ENCODE measurements at places on chromosomes 6 and 20.

DNA sequence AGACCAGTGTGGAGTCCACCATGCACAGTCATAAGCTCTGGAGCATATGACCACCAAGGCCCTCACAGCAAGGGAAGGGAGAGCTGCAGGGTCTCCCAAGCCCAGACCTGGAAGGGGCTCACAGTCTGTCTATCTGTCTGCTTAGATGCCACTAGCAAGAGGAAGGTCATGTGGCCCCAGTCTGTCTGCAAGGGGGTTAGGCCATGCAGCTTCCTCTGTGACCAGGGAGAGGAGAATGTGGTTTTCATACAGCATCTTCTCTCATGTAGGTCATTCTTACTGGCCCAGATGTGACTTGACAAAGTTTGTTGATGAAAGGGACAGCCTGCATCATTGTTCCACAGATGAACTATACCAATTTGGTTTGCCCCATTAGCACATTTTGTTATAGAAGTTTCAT, 260.8 kb downstream of the FARS2 start:
- DNase-seq: no peak

DNA sequence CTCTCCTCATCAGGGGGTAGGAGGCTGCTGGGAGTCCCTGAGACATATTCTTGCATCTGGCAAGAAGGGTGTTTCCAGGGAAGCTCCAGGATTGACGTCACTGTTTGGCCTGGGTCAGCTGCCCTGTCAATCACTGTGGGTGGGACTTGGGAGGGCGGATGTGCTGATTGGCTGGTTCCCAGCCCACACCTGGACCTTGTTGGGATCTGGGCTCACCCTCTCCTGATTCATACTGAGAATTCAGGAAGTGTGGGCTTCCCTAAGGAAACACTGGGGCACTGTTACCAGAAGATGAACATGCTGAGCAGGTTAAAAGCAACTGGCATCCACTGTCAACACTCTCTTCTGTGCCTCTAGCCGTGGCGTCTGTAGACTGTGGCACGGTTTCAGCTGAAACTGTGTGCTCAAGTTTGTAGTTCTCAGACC, 36.5 kb downstream of the CDH26 start:
- DNase-seq: no peak

DNA sequence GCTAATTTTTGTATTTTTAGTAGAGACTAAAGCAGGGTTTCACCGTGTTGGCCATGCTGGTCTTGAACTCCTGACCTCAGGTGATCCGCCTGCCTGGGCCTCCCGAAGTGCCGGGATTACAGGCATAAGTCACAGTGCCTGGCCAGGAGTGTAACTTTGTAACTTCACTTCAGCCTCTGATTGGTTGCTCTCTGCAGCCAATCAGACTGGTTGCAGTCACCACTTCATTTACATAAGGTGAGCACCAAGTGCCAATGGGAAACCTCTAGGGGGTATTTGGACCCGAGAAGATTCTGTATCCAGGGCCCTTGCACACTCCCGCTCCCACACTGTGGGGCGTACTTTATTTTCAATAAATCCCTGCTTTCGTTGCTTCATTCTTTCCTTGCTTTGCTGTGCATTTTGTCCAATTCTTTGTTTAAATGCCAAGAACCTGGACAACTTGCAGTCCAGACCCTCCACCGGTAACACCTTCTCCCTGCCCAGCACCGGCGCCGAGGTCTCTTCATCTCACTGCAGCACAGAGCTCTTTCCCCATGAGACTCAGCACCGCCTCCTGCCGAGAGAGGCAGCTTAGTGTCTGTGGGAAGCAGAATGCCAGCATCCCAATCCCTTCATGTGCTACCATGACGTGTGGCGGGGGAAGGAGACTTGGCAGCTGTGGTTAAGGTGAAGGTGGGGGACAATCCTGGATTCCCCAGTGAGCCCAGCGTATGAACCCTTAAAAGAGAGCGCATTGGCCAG, 14.0 kb upstream of the MRGBP start:
- no peak for DNase-seq

GRCh38 chr6:134517145-134517658, 199.3 kb upstream of the SGK1 start:
- DNase-seq: no peak

GRCh38 chr6:31351033-31351380, 6.0 kb downstream of the HLA-B start:
- no peak for DNase-seq

DNA sequence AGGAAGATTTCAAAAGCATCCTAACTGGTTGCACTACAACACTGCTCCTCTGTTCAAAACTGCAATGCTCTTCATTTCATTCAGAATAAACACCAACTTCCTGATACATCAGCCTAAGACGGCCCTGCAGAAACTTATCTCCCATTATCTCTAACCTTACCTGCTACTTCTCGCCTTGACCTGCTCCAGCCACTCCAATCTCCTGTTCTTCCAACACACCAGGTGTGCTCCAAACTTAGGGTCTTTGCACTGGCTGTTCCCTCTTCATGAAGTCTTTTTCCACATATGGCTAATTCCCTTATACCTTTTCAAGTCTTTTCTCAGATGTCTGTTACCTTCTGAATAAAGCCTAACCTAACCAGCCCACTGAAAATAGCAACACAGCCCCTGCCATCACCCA, 32.1 kb downstream of the PHIP start:
- DNase-seq: no peak

- no peak for DNase-seq
These were observed 59.4 kb downstream of the UBE2V1 start for GRCh38 chr20:50053362-50054230.

- no peak for DNase-seq
These were observed 8.5 kb downstream of the STAU1 start for GRCh38 chr20:49179368-49180277.

GRCh38 chr6:38510205-38510604, 129.5 kb downstream of the BTBD9 start:
- no peak for DNase-seq

DNA sequence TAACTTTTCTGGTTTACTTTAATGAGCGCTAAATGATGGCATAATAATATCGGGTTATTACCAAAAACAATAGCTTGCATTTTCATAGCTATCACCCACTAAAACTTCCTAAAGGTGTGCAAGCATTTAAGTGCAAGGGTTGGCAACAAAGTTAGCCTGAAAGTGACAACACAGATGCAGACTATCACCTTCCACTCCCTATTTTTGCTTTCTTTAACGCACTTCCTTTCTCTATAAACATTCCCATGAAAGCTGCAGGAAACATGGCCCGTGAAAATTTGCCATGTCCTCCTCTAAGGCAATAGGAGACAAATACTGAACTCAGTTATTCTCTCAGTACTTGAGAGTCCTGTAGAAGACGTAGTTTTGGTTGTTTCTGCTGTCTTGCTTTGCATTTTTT, 2.7 kb downstream of the MYCT1 start:
- DNase-seq: no peak

DNA sequence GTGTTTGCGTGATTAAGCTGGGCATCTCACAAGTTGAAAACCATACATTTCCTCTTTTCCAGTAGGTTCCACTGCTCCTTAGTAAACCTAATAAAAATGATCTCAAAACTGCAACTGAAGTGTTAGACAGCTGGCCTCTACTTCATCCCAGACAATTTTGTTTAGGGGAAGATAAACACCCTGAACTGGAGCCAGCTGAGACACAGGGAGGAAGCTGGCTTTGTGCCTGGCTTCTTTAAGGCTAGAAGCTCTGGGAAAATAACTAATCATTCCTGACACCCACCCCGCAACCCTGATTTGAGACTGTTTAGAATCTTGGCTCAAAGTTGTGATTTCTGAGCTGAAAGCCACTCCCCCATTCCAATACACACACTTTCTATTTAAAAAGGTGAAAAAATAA, 11.6 kb downstream of the PTPRT start:
- DNase-seq: no peak

- no peak for DNase-seq
These were observed 20.5 kb downstream of the PTK7 start for GRCh38 chr6:43096451-43097097.

DNA sequence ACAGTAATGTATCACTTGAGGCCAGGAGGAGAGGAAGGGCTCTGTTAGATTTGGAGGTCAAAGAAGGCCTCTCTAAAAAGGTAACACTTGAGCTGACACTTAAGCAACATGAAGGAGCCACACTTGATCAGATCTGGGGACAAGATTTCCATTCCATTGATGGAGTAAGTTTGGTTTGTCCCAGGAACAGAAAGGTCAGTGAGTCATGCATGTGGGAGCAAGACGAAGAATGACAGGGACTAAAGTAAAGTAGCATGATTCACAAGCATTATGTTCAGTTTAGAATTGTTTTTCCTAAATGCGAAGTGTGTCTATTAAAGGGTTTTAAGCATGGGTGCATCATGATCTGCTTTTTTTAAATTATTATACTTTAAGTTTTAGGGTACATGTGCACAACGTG, 47.4 kb downstream of the COL21A1 start:
- no peak for DNase-seq

DNA sequence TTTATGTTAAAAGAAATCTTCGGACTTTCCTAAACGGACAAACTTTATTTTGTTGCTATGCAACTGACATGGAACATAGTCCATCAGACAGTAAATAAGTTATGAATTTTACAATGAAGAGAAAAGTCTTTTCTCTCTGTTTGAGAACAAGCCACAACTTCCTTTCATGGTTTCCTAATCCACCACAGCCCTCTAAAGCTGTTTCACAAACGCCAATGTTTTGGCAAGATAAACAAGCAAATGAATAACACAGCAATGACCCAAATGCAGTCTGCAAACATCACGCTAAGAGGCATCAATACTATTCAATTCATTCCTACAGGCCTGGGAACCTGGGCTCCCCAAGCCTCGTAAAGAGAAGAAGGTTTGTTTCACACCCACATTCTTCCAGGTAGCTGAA, 60.4 kb downstream of the HAO1 start:
- no peak for DNase-seq

DNA sequence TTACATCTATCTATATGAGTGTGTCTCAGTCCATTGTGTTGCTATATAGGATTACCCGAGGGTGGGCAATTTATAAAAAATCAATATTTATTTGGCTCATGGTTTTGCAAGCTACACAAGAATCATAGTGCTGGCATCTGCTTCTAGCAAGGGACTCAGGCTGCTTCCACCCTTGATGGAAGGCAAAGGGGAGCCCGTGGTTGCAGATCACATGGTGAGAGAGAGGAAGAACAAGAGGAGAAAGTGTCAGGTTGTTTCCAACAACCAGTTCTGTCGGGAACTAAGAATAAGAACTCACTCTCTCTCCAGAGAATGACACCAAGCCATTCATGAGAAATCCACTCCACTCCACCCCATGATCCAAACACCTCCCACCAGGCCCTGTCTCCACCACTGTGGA, 48.2 kb upstream of the TENT5A start:
- DNase-seq: no peak

DNA sequence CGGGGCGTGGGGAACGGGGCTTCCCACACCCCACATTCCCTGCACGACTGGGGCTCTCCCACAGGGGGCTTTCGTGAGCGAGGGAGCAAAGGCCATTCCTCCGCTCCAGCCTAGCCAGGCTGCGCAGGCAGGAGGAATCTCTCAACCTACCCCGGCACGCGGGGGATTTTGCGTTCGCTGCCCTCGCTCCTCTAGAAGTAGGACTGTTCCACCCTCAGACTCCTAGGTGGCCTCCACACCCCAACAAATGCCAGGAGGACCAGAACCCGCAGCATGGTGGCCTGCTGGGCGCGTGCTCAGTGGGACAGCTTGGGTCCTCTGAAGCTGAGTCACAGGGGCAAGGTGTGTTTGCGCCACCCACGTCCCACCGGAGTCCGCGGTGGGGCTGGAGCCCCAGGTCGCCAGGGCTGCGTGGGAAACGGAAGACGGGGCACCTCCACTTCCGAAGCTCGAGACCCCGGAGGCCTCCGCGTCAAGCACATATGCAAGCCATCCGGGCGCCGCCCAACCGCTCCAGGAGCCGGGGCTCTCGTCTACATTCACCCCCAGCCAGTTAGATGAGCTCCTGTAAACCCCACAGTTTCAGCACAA, 1938.5 kb upstream of the DEFB115 start:
- DNase-seq: no peak

DNA sequence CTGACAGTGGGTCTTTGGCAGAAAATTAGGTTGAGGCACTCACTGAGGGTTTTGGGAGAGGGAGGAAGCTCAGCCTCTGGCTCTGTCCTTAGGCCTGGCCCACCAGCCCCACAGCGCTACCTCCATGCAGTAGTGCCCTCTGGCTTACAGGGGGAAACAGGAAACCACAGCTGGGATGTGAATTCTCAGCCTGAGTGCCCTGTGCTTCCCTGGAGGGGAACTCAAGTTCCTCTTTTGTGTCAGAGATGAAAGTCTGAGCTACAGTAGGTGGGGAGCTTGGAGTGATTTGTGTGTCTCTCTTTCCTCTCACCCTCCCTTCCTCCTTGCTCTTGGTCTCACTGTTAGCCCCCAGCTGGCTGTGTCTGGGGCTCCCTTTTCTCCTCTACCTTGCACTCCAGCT, 48.2 kb upstream of the BLCAP start:
- no peak for DNase-seq

- no peak for DNase-seq
These were observed 2.5 kb upstream of the BTN1A1 start for GRCh38 chr6:26497610-26498009.

DNA sequence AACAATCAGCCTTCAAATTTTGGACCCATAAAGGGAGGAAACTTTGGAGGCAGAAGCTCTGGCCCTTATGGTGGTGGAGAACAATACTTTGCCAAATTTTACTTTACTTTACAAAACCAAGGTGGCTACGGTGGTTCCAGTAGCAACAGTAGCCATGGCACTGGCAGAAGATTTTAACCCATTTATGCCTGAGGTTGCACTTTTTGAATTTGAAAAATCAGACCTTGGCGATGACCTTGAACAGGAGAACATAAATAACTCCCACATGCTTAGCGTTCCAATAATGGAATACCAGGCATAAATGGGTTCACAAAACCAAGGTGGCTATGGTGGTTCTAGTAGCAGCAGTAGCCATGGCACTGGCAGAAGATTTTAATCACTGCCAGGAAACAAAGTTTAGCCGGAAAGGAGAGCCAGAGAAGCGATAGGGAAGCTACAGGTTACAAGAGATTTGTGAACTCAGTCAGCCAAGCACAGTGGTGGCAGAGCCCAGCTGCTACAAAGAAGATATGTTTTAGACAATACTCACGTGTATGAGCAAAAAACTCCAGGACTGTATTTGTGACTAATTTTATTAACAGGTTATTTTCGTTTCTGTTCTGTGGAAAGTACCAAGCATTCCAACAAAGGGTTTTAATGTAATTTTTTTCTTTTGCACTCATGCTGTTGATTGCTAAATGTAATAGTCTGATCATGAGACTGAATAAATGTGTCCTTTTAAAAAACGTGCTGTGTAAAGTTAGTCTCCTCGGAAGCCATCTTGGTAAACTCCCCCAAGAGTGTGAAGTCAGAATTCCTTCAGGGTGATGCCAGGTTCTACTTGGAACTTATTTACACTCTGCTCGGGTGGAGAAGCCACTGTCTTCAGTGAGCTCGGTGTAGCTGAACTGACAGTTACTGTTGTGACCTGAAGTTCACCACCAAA, 6.7 kb downstream of the SFT2D1 start:
- DNase-seq: no peak

DNA sequence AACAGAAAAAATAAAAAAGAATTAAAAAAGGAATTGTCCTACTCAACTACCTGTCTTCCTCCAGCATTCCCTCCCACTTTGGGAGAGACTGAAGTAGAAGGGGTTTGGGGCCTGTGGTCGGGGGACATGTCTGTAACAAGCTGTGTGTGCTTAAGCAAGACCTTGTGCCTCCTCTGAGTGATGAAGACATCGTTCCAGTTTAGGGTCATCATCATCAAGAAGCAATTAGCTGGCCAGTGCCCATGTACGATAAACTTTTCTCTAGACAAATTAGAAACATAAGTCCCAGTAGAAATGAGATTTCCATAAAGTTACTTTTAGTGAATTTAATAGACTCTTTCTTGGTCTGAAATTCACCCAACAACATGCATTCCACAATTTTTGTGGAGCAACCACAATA, 272.9 kb downstream of the ZNF217 start:
- DNase-seq: no peak

Data from vagina (tissue), 2 donors.